Nucleus accumbens (tissue), 56 donors: ENCODE measurements at places on chromosomes 16 and 17.

GRCh38 chr16:86748652-86749051, 170.3 kb downstream of the FOXL1 start:
- no peak for DNase-seq

DNA sequence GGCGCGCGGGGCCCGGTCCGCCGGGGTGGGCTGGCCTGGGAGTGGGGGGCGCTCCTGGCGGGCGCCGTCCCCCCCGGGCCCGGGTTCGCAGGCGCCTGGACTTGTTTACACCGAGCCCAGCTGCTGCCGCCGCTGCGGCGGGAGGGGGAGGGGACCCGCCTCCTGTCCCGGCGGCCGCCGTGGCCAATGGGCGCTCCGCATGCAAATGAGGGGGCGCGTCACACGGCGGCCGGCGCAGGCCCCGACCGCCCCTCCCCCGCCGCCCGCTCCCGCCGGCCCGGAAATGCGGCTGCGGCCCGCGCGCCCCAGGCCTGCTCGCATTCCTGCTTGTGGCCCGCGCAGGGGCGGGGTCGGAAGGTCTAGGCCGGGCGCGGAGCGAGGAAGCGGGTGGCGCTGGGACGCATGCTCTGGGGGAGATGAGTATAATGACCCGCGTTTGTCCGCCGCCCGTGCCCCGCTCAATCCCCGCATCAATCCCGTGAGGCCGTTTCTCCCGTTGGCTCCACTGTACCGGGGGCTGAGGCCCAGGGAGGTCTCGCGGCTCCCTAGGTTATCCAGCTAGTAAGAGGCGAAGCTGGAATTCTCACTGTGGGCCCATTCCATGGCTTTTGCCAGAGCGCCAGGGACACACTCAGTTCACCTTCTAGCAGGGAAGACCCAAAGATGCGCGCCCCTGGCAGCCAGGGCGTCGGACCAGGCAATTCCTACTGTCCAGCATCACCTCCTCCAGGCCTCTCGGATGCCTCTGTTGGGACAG, at the start of gene YPEL3:
TSS of gene YPEL3 (minus strand) at position 109 of the 757 bp plus-strand sequence. CDS start 731 bp downstream, outside the sequence.
- peak; percentile 39 for DNase-seq

DNA sequence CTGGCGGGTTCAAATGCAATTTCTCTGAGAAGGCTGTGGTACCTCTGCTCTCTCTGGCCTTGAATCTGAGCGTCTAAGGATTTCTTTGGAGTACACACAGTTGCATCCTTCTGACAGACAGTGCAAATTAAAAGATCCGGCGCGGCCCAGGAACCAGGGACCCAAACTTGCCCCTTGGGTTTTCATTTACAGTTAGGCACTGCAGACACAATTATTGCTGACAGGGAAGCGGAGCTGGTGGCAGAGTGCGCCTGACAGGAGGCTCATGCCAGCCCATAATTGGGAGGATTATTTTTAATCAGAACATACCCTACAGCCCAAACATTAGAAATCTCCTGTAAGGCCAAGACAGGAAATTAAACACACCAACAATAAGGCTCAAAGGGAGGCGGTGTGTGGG, 1023.4 kb upstream of the RBFOX1 start:
- no peak for DNase-seq

- no peak for DNase-seq
These were observed 110.7 kb upstream of the HLF start for GRCh38 chr17:55154101-55154500.

DNA sequence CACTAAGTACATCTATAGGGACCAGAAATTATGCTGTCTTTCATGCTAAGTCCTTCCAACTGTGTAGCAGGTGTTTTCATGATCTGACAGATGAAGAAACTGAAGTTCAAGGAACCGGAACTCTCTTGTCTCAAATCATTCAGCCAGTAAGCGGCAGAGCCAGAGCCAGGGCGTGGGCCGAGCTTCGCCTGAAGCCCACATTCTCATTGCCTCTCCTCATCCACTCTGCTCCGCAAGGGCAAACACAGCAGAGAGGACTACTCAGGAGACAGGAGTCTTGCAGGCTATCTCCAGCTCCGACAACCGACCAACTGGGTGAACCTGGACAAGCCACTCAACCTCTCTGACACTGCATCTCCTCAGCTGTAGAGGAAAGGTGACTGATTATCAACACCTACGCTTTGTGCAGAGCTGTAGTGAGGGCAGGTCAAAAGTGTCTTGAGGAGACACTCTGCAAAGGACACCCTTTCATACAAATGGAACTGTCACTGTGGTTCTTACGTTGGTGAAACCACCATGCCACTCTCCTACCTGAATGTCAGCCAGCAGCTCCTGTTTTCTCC, 72.9 kb downstream of the CYTH1 start:
- DNase-seq = no peak

DNA sequence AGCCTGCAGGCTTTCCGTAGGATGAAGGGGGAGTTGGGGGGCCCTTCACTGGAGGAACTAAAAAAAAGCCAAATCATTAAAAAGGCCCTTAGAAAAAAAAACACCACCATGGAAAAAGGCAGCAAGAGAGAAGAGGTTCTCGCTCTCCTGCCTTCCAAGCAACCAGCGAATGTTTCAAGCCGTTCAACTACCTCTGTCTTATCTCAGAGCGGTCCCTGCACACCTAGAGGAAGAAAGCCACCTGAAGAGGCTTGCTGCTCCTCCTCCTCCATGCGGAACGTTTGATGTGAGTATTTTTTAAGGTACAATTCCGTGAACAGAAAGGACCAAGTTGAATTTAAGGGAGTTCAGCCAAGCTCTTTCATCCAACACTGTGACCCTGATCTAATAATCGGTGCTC, 9.2 kb downstream of the NXN start:
- no peak for DNase-seq
